Inflammatory macrophage (primary cell): ENCODE measurements at places on chromosomes 3 and 15.

DNA sequence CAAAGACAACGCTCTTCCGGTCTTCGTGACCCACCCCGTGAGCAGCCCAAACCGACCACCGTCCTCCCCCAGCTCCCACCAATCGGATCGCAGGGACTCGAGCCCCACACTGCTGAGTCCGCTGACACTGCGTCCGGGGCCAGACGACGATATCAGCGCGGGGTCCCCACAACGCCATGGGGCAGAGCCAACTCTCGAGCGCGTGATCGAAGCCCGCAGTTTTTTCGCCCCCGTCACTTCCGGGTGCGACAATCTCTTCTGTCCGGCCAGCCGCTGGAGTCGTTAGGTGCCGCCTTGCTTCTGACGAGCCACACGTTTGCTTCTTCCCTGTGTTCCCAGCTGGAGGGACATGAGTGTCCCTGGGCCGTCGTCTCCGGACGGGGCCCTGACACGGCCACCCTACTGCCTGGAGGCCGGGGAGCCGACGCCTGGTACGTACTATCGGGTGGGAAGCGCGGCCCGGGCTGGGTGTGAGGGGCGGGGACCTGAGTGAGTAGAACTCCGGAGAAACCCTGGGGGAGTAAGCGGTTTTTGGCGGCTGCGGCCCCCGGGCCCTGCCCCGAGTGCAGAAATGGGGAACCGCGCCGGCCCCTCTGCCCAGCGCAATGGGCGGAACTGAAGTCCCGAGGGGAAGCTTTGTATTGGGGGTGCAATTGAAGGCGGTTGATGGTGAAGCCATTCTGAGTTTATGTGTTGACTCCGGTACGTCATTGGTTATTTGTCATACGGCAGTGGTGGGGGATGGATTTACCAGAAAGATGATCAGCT lies at the start of gene BLOC1S6:
Gene BLOC1S6 (plus strand): TSS at position 285 of the 768 bp plus-strand sequence. CDS start 65 bp downstream, at position 350.
- DNase-seq, result peak; percentile 96

- peak; percentile 56 for DNase-seq
These were observed 108.4 kb downstream of the MINAR1 start for GRCh38 chr15:79540551-79540950.

- DNase-seq, result no peak
These were observed 60.1 kb downstream of the SLC12A1 start for GRCh38 chr15:48266024-48266689.

- no peak for DNase-seq
These were observed 241.1 kb upstream of the TOPAZ1 start for GRCh38 chr3:44000586-44000985.

- no peak for DNase-seq
These were observed 790 bp upstream of the WHAMM start for GRCh38 chr15:82808634-82809041.

DNA sequence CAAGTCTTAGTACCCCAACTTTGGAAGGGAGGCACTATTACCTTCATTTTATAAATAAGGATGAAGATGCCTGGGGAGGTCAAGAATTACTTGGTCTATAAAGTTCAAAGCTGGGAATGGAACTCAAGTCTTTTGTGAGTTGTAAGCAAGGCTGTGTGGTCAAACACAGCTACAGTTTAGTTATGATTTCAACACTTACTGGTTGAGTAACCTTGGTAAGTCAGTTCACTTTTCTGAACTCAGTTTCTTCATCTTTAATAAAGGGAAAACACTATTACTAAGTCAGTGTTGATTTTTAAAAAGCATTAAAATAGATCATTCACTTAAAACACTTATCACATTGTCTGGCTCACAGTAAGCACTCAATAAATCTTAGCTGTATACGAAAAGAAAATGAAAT lies 200.4 kb upstream of the ADAMTS9 start:
- DNase-seq, result no peak

DNA sequence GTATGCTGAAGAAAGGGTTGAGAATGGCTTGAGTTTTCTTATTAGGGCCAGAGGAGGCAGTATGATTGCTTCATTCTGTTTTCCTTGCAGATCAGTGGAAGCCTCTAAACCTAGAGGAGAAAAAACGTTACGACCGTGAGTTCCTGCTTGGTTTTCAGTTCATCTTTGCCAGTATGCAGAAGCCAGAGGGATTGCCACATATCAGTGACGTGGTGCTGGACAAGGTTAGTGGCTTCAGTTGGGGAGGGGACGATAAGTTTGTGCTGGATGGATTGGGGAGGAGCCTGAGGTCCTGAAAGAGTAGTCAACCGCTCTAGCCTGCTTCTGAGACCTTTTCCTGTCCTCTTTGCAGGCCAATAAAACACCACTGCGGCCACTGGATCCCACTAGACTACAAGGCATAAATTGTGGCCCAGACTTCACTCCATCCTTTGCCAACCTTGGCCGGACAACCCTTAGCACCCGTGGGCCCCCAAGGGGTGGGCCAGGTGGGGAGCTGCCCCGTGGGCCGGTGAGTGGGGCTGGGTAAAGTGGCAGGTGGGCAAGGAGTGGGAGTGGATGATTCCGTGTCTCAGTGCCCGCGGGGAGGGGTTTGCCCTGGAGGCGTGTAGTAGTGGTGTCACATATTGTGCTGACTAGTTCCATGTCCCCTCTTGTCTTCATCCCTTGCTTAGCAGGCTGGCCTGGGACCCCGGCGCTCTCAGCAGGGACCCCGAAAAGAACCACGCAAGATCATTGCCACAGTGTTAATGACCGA lies 8.5 kb downstream of the EIF4G1 start:
- DNase-seq, result peak; percentile 73

GRCh38 chr3:78161736-78162135 lies 1121.8 kb downstream of the ROBO2 start:
- no peak for DNase-seq

GRCh38 chr3:152737021-152737908 lies 97.7 kb upstream of the P2RY1 start:
- DNase-seq, result no peak

DNA sequence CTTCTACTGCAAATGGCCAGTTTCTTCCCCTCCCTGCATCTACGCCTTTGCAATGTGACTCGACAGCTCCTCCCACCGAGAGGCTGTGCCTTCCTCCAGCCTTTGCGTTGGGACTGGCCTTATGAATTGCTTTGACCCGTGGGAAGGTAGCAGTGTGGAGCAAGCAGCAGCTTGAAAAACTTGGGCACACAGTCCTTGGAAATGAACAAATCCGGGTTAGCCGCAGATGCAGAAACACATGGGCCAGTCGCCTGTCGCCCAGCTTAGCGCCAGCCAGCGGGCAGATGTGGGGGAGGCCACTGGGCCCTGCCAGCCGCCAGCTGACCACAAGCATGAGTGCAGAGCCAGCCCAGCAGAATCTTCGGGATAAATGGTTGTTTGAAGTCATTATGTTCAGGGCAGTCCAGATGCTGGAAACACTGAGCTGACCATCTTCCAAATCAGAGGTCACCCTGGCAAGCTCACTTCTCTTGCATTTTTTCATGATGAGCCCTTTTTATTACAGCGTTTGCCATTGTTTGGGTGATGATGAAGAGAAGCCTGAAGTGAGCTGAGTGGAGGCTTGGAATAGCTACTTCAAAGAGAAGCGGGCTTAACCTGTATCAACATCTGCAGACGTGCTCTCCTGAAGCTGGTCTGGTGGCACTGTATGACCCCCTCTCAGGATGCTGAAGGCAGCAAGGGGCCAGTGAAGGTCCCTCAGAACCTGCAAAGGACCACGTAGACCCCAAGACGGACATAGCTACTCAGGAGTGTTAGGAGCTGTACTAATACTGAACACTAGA lies 9.8 kb downstream of the SELENOS start:
- peak; percentile 21 for DNase-seq
